GM19239 (cell line): ENCODE measurements at places on chromosomes 11 and 22.

DNA sequence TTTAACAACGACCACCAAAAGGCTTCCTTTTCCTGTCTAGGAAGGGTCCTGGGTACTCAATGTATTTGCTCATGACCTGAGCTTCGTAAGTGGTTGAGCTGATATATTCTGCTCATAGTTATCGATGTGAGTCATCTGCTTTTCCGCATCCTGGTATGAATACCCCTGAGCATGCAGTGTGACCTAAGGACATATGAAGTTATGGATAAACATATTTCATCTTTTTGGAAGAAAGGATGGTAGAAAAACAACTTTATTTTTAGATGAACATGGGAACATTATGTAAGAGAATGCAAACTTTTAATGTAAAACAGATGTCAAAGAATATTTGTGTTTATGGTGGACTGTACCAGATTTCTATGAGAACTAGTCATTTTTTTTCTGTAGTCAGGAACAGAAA lies 28.4 kb downstream of the TRPC6 start:
- DNase-seq: no peak

DNA sequence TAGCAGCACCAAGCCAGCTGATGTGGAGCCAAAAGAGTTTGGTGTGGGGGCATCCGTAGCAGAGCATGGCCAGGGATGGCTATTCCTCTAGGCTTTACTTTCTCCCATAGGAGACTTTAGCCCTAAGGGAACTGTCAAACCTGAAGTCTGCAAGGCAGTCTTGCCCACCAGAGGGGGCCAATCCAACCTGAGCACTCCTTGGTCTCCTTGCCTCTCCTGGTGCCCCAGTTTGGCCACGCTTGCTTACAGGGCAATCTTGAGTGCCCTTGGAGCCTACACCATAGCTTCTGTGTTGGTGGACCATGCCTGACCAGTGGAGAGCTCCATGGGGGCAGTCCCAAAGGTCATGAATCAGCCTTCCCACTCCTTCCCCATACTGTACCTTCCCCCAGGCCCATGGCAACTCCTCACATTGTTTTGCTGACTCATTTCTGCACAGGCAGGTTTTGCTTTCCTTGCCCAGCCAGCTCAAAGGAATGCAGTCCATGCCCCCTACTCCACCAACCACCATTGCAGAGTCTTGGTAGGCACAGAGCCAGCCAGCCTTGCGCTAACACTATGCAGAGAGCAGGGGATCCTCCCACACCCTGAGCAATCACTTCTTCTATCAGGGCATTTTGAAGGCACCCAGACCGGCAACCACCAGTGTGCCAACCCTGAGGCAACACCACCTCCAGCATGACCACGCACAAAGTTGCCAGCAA lies 1421.2 kb upstream of the RAG2 start:
- DNase-seq: no peak

GRCh38 chr22:17866127-17866526 lies 91.9 kb upstream of the BID start:
- DNase-seq: no peak

GRCh38 chr11:123301696-123302400 lies 106.8 kb upstream of the CLMP start:
- DNase-seq: peak; percentile 67

DNA sequence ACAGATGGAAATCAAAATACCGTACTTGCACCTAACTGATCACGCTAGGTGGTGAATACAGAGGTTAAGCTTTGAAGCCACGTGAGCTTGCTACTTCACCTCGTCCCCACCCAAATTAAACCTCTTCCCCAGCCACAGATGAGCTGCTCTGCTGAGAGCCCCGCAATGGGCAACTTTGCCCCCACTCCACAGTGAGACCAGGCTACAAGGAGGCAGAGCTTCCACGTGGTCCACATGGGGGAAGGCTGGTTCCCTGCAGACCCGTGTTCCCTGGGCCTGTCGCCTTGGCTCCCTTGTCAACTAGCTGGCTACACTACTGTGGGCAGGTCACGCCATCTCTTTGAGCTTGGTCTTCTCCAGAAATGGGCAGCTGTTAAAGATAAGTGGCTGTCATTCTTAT lies 10.9 kb downstream of the CD5 start:
- DNase-seq: no peak

GRCh38 chr22:33743756-33744155 lies 176.5 kb downstream of the LARGE1 start:
- DNase-seq: peak; percentile 24

DNA sequence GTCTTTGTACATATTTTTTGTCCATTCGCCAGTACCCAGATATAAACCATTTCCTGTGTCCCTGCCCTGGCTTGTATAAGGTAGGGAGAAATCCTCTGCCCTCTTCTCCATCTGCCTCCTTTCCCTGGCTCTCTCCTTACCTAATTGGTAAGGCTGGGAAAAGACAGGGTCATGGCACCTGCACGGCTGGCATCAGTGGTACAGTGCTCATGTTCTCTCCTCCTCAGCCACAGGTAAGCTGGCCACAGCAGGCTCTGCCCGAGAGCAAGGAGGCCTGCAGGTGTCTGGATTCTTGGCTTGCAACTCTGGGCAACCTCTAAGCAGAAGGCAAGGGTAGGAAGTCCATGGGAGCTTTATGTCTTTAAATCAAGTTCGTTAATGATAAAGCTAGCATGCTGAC lies 419.9 kb downstream of the BUD13 start:
- DNase-seq: no peak

DNA sequence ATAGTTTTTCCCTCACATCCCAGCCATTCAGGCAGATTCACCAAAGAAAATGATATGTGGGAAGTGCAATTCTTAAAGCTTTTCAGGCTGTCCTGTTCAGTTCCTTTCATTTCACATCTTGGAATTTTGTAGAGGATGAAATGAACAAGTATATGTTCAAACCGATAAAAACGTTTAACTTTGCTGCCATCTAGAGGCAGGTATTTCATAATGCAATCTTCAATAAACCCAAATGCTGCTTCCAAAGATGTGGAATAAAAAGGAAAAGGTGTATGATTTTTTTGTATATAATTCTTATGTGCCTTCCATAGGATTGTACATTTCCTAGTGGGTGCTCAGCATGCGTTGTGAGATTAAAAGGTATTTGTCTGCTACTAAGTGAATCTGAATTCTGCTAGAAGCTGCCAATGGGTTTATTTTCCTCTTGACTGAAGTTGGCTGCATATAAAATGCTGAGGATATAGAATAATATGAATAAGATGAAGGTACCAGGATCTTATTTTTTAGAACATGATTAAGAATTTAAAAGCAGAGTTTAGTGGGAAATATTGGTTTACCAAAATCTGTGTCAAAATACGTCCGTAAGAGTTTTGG lies 199.3 kb downstream of the PGR start:
- DNase-seq: no peak

GRCh38 chr11:69074375-69075140 lies 25.8 kb downstream of the TPCN2 start:
- no peak for DNase-seq
